ENCODE measurements at places on chromosomes 12 and 14.

GRCh38 chr12:130495156-130495555 is 157.5 kb downstream of the PIWIL1 start:
- DNase-seq: no peak

GRCh38 chr12:48198672-48198971 is 4.5 kb downstream of the OR10AD1 start:
- DNase-seq: peak; percentile 26

DNA sequence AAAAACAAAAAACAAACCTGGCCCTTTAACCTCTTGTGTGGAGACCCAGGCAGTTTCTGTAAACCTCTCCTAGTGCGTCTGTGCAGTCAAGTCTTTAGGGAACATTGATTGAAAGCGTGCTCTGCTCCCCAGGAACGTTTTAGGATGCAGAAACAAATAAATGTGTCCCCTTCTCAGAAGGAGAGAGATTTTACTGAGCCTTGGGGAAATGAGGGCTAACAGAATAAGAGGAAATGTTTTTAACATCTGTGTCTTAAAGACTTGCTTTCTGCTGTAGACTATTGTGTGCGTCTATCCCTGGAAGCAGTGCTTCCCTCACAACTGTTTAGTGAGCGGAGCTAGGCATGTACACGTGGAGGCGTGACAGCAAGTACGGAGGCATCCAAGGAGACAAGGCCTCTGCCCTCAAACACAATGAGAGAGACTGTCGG is 54.3 kb downstream of the TECPR2 start:
- DNase-seq: no peak

- DNase-seq: peak; percentile 9
These were observed 51.4 kb upstream of the ANO2 start for GRCh38 chr12:5996459-5996858.

DNA sequence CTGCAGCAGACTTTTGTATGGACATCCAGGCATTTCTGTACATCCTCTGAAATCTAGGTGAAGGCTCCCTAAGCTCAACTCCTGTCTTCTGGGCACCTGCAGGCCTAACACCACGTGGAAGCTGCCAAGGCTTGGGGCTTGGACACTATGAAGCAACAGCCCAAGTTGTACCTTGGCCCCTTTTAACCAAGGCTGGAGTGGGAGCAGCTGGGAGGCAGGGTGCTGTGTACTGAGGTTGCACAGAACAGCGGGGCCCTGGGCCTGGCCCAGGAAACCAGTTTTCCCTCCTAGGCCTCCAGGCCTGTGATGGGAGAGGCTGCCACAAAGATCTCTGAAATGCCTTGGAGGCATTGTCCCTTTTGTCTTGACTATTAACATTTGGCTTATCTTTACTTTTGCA is 214.4 kb upstream of the LRIG3 start:
- no peak for DNase-seq

- DNase-seq: no peak
These were observed 90.9 kb downstream of the GALNT9 start for GRCh38 chr12:132238488-132238854.

DNA sequence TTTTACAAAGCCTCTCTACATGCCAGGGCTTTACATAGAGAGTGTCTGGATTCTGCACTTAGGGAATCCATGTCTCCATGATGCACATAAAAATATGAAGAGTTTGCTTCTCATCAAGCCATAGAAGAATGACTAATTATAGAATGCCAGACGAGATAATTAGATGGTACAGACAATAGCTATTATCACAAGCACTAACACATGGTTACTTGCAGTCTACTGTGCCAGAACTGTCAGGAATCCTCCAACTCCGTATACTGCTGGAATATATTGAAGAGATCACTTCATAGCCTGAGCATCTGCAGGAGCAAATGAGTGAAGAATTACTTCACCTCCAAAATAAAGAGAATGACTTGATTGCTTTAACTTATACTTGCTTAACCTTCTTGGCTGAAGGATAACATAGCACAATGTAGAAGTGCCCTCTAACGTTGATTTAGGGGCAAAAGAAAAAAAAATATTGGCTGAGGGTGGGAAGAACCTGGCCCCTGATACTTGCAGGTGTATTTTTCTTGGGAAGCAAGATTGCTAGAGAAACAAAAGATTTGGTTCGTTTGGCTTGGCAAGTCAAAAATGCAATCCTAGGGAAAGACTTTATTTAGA is 272.8 kb upstream of the FAR2 start:
- DNase-seq: no peak

GRCh38 chr14:75331471-75331870 is 52.8 kb downstream of the FOS start:
- DNase-seq: no peak

DNA sequence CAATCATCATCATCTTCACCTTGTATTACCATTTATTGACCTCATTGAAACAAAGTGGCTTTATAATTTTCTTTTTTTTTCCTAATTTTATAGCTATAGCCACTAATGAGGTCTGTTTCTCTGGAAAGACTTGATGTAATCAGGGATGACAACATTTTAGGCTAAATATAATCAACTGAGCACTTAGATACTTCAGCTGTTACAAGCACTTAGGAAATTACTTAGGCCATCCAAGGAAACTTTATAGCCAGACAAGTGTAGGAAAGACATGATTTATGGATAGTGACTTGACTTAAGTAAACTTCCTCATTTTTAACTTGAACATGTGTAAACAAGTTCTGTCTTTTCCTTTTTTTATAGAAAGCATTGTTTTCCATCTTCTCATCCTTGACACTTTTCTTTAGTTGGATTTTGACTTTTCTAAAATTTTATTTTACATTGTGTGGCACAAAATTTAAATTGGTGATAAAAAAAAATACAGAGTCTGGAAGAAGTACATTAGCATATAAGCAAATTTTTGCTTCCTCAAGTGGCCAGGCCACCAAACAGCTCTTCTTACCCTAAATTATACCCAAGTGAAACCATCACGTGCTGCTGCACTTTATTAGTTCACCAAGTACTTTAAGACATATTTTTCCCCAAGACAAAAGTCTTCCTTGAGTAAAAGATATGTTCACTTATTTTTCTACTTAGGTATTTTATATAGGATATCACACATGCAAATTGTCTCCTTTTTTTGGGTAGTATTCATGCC is 15.1 kb downstream of the CPNE8 start:
- DNase-seq: peak; percentile 53

DNA sequence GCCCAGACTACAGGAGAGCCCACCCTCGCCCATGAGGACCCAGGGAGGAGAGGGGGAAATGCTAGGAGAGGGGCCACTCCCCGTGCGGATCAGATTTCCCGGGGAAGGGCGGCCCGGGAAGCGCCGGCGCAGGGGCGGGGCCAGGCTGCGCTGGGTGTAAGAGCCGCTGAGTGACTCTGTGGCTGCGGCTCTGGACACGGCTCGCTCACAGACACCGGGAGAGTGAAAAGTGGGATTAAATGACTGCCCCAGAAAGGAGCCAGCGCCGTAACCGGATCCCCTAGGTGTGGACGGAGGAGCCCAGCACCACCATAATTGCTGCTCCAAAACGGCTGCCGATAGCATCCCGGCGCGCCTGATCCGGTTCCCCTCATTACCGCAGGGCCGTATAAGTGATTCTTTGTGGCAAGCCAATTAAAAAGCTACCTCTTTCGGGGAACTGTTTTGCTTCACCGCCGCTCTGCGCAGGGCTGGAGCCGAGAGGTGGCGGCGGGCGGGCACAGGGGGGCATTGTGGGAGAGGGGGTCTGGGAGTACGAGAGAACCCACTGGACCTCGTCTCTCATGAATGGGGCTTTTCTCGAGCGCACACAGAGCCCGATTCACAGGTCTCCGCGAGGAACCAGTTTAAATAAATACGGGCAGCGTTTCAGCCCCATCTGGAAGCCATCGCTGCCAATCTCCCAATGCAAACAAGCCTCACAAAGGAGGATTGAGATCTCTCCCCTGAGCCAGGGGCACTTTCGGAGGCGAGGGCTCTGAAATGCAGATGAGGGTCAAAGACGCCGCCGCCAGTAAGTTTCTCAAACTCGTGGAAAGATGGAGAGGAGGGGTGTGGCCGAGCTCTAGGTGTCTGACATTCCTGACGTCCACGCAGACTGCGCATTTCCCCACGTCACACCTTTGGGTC is 2.5 kb downstream of the COL2A1 start:
- peak; percentile 69 for DNase-seq

- DNase-seq: no peak
These were observed 123.9 kb downstream of the TMTC2 start for GRCh38 chr12:82810568-82810967.

GRCh38 chr12:94374124-94374523 is 85.5 kb downstream of the CEP83 start:
- DNase-seq: no peak

GRCh38 chr14:68910540-68910939 is 68.6 kb downstream of the ACTN1 start:
- DNase-seq: no peak

GRCh38 chr12:71641390-71641789 is 22.3 kb downstream of the ZFC3H1 start:
- DNase-seq: no peak

DNA sequence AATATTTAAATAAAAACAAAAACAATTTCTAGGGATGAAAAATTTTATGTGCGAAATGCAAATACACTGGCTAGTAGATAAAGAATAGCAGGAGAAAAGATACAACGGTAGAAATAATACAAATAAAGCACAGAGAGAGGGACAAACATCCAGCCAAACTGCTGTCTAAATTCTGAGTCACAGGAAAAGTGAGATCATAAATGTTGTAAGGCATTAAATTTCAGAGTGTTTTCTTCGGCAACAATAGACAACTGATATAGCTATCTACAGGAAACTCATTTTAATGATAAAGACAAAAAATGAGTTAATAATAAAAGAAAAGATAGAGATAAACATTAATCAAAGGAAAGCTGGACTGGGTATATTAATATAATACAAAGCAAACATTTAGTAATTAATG is 122.2 kb downstream of the NTS start:
- DNase-seq: peak; percentile 50
